Endothelial cell (in vitro differentiated cells): ENCODE measurements at places on chromosomes 16 and 17.

DNA sequence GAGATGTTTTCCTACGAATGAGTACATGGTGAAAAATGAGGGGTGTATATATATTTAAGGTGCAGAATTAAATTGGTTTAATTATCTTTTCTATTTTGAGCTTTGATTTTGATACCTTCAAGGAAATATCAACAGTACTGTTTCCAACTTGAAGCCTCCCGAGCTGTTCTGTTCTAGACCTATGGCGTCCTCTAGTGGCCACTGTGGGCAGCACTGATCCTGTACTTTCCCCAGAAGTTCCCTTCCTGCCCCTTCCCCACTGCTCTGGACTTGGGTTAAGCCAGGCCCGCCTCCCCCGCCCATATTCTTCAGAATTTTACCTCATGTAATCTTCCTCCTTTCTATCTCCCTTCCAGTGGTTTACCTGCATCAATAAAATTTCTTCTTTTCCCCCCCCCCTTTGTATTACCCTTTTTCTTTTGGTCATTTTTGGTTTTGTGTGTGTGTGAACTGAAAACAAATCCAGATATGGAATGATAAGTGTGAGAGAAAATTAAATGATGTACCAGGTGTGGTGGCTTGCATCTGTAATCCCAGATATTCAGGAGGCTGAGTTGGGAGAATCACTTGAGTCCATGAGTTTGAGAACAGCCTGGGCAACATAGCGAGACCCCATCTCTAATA lies 1643.5 kb downstream of the TP53TG3F start:
- H3K27ac ChIP-seq = no peak overlapping the region
- no peak for DNase-seq
- peaks cover 3% of the 10 kb centered on the region for H3K27me3 ChIP-seq
- H3K4me3 ChIP-seq = no peak overlapping the region
- H3K36me3 ChIP-seq = no peaks in the 10 kb centered on the region

GRCh38 chr16:85347213-85347591 lies 234.9 kb upstream of the CIBAR2 start:
- no peaks in the 10 kb centered on the region for H3K4me1 ChIP-seq
- H3K4me3 ChIP-seq = no peak overlapping the region
- H3K36me3 ChIP-seq = peaks cover 4% of the 10 kb centered on the region

DNA sequence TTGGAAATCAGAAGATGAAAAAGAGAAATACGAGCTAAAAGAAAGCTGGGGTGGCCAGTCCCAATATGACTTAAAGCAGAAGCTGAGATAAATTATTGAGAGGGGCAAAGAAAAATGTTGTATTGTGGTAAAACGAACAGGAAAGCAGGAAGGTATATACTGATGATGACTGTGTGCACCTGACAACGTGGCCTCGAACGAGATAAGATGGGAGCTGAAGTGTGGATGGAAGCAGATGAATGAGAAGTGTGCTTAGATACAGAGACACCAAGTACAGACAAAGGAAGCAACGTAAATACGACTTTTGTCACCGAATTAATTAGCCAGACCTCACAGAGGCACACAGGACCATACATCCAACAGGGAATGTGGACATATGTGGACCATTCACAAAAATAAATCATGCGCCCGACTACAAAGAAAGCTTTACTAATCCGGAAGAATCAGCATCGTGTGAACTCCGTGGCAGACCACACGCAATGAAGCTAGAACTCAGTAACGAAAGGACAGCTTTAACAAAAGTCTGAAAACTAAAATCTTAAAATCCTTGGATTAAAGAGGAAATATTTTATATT lies 218.7 kb downstream of the RPTOR start:
- peaks cover 1% of the 10 kb centered on the region for H3K27me3 ChIP-seq
- H3K36me3 ChIP-seq = no peaks in the 10 kb centered on the region
- DNase-seq = no peak
- peaks cover 43% of the 10 kb centered on the region for H3K4me1 ChIP-seq
- no peak overlapping the region for H3K27ac ChIP-seq

DNA sequence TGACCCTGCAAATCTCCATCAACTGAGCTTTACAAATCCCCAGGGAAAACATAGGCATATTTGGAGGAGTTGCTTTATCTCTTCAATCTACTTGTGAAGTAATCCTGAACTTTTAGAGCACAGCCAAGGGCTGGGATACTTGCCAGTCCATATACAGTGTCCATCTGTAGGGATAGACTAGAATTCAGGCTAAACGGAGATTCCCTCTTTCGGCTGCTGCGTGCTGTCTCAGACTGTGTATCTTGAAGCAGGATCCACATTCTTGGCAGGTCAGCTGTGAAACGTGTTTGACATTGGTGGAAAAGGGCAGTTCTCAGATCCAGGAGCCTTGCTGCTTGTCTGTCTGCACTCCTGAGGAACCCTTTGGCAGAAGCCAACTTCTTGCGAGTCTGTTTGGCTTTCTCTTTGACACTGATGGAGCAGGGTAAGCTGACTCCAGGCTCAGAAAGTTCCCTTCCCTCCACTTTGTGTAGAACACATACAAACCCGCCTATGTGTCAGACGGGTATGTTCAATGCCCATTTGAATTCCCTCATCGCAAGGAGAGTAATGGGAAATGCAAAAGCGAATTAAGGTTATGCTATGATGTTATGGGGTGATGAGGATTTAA lies 221.8 kb downstream of the MAP2K4 start:
- H3K4me3 ChIP-seq = no peak overlapping the region
- no peaks in the 10 kb centered on the region for H3K36me3 ChIP-seq
- no peaks in the 10 kb centered on the region for H3K27me3 ChIP-seq
- DNase-seq = no peak
- H3K27ac ChIP-seq = no peak overlapping the region
- no peaks in the 10 kb centered on the region for H3K4me1 ChIP-seq

DNA sequence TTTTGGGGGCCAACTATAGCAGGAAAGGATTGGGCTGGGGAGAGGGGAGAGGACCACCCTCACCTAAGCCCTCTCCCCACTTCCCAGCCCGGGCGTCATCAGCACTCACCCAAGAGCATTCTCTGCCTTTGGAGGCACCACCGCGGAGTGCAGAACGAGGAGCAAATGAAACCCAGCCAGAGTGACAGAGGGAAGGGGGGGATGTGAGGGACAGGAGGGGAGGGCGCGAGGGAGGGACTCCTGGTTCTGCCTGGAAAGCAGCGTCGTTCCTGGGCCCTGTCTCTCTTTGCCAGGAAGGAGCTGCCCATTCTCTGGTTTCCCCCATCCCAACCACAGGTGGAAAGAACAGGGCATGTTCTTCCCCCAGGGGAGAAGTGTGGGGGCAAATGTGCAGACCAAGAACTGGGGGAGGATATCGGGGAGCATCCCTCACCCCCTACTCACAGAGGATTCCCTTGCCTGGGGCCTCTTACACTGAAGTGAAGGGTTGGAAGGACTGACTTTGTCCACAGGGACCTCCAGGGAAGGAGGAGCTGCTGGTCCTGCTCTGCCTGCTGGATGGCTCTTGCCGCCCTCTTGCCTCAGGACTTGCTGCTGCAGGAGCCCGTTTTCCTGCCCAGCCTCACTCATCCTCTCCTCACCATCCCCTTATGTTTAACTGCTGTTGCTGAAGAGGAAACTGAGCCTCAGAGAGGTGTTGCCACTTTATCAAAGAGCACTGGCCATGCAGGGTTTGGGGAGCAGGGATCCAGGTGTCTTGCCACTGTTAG lies 3.5 kb upstream of the C17orf113 start:
- no peak for DNase-seq
- no peak overlapping the region for H3K27ac ChIP-seq
- H3K27me3 ChIP-seq = peaks cover 13% of the 10 kb centered on the region
- no peaks in the 10 kb centered on the region for H3K36me3 ChIP-seq
- H3K4me1 ChIP-seq = peaks cover 15% of the 10 kb centered on the region

DNA sequence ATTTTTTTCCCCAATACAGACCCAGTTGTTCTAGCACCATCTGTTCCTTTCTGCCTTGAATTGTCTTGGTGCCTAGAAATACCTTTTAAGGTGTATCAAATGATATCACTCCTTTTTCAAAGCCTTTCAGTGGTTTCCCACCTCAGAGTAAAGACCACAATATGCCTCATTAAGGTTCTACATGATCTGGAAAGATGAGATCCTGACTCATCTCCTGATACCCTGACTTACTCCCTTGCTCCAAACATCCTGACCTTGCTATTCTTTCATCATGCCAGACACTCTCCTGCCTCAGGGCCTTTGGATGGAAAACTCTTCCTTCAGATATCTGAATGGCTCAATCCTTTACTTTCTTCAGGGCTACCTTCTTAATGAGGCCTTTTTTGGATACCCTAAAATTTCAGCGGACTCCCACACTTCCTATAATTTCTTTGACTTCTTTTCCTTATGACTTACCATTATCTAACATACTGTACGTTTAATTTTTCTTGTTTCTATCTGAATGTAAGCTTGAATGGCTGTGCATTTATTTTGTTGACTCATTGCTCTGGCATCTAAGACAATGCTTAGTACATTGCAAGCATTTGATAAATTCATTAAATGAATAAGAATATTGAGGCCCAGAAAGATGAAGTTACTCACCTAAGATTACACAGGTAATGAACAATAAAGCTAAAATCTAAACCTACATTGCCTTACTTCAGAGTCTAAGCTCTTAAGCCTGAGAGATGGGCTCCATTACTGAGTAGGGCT lies 19.2 kb downstream of the FLOT2 start:
- no peak for DNase-seq
- no peak overlapping the region for H3K4me3 ChIP-seq
- no peaks in the 10 kb centered on the region for H3K4me1 ChIP-seq
- H3K36me3 ChIP-seq = peaks cover 37% of the 10 kb centered on the region
- peaks cover 1% of the 10 kb centered on the region for H3K27me3 ChIP-seq
- H3K27ac ChIP-seq = no peak overlapping the region
